ENCODE measurements at places on chromosomes 4 and X.

GRCh38 chrX:112147206-112147605 is 64.6 kb upstream of the TRPC5 start:
- no peak for DNase-seq

GRCh38 chr4:56671860-56672259 is 9.2 kb downstream of the HOPX start:
- no peak for DNase-seq

GRCh38 chr4:52726826-52727580 is 24.2 kb downstream of the ERVMER34-1 start:
- DNase-seq = no peak

GRCh38 chr4:15410750-15411149 is 17.1 kb upstream of the C1QTNF7 start:
- no peak for DNase-seq

DNA sequence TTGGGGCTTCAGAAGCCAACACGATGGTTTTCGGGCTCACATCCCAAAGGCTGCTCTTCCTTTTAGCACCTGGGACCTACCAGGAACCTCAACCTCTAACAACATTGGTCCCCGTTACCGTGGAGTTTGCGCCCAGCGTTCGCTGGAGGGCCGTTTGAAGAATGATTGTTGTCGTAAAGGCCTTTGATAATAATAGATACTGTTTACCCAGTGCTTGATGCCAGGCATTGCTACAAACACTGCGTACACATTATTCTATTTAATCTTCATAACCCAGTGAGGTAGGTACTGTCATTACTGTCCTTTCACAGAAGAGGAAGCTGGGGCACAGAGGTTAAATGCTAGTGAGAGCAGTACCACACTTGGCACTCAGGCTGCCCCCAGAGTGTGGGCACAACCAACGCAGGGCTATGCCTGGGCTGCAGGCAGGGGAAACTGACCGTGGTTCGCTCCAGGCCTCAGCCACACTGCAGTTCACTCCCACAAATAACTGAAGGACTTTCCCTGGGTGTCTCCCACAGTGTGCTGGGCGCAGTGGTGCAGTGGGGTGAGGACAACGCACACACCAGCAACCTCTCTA is 1.0 kb upstream of the ACSL1 start:
- no peak for DNase-seq

GRCh38 chrX:123222920-123223319 is 38.8 kb downstream of the GRIA3 start:
- no peak for DNase-seq

DNA sequence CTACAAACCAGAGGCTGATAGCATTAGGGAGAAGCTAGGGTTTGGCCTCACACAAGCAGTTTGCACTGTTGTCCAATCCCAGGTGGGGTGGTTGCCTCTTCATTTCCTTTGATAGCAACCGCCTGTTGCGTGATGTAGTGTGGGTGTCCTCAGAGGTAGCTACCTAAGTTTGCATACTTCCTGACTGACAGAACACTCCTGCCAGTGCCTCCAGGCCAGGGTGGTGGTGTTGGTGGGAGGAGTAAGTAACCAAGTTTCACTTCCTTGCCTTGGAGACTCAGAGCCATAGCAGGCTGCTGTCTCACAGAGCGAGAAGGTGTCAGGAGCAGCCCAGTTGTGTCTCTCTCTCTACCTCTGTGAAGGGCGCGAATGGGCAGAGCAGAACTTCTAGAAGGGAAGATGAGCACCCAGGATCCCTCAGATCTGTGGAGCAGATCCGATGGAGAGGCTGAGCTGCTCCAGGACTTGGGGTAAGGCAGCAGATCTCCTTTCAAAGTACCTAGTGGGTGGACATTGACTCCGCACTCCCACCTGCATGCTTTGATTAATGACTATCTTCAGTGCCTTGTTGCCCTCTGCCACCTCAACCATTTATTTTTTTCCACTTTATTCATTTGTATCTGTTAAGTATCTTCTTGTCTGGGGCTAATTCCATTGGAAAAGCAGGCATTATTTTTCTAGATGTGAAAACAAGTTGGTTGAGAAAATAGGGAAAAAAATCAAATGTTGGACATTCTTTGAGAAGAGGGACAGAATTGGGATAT is at the start of gene DAPP1:
Gene DAPP1 (plus strand): TSS at position 283 of the 764 bp plus-strand sequence. CDS start 87 bp downstream, at position 370.
- no peak for DNase-seq

GRCh38 chr4:57119054-57119651 is 9.0 kb upstream of the IGFBP7 start:
- DNase-seq = no peak

DNA sequence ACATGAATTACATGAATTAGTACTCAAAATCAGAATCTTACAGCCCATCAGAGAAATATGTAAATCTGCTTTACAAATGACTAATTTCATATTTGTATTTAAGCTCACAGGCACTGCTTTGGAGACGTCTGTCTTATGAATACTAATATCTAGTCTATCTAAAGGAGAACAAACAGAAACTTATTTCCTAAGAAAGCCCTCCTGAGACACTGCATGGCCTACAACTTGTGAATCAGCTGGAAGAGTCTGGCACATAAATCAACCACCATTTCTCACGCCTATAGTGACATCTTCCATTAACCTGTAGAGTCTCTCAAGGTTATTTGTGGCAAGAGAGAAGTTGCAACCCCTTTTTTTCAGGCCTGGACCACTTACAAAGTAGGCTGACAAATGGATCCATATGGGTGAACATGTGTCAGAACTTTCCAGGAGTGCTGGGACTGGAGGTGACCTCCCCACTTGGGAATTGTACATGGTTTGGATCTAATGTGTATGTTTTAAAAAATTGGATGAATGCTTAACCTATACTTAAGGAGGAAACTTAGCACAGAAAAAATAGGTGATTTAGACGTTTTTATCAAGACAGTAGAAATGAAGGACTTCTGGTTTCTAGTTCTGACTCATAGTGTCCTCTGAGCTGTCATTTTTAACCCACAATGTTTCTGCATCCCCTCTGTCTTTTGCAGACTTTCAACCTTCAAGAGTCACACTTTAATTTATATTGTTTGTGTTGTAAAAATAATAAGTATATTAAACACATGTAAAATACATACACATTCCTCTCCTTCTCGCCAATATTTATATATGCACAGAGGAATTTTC is 83.2 kb upstream of the ARHGAP24 start:
- DNase-seq = no peak

DNA sequence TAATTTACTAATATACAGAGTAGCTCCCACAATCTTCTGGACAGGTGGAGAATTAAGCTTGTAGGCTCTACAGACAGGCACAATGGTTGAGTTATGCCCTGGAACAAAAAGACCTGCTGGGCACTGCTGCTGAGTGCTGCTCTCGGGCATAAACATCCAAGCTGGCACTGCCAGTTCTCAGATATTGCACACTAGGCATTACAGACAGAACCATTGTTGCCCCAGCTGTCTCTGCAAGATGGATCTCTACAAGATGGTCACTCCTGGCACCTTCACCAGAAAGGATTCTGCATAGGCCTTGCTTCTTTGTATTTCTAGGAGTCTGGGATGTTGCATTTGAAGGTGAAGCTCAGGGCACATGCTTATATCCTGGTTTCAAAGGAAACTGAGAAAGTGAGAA is 527.1 kb downstream of the STIM2 start:
- DNase-seq = no peak

GRCh38 chrX:41339148-41339547 is 5.2 kb downstream of the DDX3X start:
- DNase-seq = no peak

GRCh38 chrX:96182366-96182765 is 502.3 kb upstream of the DIAPH2 start:
- peak; percentile 0 for DNase-seq

GRCh38 chr4:84263415-84263814 is 235.7 kb downstream of the NKX6-1 start:
- DNase-seq = no peak

DNA sequence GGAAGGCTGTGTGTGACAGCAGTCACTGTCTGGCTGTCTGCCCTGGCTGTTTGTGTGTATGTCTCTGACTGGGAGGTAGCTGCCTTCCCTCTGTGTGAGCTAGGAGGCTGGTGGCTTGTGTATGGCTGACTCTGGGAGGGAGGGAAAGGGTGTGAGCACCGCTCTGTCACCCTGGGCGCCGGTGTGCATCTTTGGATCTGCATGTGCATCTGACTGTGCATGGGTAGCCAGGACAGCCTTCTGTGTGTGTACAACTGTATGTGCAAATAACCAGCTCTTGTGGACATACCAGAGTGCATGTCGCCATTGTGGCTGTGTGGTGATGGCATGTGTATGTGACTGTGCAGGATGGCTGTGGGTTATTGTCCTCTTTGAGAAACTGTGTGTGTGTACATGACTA is 7.4 kb upstream of the ERAS start:
- DNase-seq = no peak

DNA sequence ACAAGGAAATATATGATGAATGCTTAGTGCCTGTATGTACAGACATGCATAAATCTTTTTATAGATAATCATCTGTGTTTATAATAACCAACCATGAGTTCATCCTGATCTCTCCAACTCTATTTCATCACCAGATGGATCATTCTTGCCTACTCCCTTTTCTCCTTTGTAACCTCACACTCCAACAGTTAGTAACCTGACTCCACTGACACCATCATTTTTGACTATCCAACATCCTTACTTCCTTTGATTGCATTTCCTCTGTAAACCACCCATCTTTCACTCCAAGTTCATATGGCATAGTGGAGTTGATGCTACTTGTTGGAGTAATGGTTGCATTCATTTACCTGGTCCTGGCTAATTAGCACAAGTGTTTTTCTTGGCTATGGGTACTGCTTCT is 170.6 kb downstream of the ZNF330 start:
- DNase-seq = no peak

GRCh38 chr4:187027272-187027671 is 303.6 kb upstream of the FAT1 start:
- DNase-seq = no peak

DNA sequence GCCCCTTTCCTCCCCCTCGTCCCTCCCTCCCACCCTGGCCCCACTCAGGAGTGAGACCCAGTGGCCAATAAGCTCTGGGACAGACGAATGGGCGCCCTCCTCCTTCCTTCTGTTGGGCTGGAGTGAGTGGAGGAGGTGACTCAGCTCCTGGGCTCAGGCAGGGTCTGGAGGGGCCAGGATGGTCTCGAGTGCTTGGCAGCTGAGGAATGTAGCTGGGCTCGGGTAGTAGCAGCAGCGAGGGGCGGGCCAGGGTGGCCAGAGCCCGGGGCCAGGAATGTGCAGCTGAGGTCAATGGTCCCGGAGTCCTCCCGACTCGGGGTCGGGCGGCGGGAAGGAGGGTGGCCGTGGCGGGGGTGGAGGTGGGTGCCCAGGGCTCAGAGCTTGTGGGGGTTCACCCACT is 15.0 kb downstream of the G6PD start:
- DNase-seq = no peak

GRCh38 chr4:174521800-174522182 is 497 bp downstream of the HPGD start:
- DNase-seq = peak; percentile 22

DNA sequence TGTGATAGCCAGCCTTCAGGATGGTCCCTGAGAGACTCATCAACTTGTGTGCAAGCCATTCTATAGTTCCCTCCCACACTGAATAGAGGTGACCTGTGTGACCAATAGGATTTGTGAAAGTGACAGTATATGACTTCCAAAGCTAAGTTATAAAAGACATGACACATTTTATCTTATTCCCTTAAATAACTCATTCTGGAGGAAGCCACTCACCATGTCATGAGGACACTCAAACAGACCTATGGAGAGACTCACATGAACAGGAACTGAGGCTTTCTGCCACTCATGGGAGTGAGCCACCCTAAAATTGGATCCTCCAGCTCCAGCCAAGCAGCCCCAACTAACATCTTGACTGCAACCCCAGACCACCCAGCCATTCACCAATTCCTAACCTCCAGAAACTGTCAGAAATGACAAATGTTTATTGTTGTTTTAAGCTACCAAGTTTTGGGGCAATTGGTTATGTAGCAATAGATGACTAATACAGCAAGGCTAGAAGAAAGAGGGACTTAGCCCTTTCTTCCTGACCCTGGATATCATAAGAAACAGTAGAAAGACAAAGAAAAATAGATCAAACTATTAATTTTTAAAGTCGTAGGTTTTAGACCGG is 9.0 kb upstream of the CHIC2 start:
- DNase-seq = no peak

- no peak for DNase-seq
These were observed 55.5 kb upstream of the FBXW7 start for GRCh38 chr4:152591396-152591795.

- DNase-seq = no peak
These were observed 61.5 kb upstream of the EXOC1L start for GRCh38 chr4:55758066-55758465.

GRCh38 chr4:78944381-78944780 is 5.1 kb upstream of the PAQR3 start:
- DNase-seq = no peak

DNA sequence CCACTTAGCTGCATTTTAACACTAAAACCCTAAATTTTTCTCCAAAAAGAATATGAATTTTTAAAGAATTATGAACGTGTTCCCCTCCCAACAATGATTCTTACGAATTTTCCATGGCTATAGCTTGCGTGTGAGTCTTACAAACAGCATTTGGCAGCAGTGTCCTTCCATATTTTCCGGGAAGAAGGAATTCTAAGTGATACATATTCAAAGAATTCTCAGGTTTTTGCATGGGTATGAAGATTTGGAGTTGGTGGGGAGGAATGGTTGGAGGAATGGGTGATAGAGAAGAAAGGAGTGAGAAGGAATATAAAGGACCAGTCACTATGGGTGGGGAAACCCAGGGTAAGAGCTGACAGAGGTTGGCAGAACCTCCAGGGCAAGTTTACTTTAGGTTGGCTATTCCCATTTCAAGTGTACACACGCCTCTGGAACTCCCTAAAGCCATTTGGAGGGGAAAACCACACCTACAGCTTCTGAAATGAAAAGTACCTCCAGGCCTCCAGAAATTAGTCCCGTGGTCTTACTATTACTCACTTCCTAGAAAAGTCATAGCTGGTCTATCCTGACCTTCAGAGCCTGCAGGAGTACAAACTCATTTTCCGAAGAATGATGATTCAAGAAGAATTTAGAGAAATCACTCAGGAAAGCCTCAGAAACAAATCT is 420.8 kb upstream of the DIPK2B start:
- DNase-seq = no peak
